AG20443 (cell line): ENCODE measurements at places on chromosomes 16 and 17.

GRCh38 chr16:25260416-25260815 lies 2.8 kb upstream of the ZKSCAN2 start:
- DNase-seq: no peak

GRCh38 chr16:84569382-84569987 lies 48.4 kb downstream of the COTL1 start:
- no peak for DNase-seq

DNA sequence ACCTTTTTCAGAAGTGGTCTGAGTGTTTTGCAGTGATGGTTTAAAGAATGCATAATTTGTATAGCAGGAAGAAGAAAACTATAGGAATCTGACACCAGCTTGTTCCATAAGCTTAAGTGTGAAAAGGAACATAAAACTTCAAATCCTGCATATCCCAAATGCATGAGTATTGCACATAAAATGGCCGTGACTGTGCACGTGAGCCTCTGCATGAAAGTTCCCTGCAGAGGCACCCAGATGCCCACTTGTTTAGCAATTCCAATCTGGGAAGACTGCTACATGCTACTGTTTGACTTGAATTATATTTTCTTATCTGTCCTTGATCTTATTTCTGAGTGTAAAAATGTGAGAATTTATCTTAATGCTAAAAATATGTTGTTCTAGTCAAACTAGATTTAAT lies 21.5 kb downstream of the MARCHF10 start:
- no peak for DNase-seq

DNA sequence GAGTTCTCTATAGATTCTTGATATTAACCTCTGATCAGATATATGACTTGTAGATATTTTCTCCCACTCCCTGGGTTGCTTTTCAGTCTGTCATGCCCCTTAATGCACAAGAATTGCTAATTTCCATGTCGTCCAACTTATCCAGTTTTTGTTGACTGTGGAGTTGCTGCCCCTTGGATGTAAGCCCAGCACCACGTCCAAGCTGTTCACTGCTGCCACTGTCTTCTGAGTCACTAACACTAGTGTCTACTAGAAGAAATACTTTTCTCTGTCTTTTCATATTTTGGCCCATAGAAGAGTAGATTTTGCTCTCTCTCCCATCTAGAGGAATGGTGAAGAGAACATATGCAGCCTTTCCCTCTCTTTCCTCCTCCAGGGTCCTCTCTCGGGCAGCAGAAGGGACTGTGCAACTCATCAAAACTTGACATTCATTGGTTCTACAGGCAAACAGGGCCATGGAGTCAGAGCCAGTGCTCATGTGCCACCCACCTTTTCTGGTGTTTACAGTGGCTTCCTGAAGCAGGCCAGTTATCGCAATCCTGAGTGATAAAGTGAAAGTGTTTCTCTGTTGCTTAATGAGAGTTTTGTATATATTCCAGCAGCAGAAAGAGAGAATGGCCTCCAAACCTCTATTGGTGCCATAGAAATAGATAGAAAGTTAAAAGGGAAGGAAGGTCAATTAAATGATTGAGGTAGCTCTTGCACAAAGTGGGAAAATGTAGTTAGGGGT lies 22.6 kb upstream of the PMP22 start:
- peak; percentile 33 for DNase-seq

DNA sequence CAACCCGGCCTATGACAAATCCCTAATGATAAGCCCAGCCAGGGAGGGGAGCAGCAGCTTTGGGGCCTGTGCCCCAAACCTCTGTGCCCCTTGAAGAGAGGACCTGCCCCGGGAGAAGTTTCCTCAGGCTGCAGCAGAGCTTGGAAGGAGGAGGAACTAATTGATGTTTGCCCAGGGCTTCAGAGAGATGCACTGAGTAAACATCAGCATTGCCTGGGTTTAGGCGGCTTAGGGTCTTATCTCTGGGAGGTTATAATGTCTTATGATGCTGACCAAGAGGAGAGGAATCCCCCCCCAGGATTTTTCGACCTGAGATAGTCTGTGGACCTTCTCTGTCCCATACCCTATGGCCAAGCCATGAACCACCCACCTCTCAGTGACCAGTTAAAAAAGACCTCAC lies 148.7 kb upstream of the SDK2 start:
- no peak for DNase-seq

GRCh38 chr17:60248618-60249289 lies 99.0 kb downstream of the CA4 start:
- DNase-seq: peak; percentile 18

GRCh38 chr17:27647765-27648164 lies 16.8 kb downstream of the LGALS9 start:
- DNase-seq: no peak

GRCh38 chr16:11640987-11641817 lies 27.1 kb upstream of the SNN start:
- peak; percentile 82 for DNase-seq

GRCh38 chr16:27365142-27366089 lies 36.6 kb upstream of the IL21R start:
- DNase-seq: no peak

GRCh38 chr16:68376590-68376989 lies 65.8 kb downstream of the PRMT7 start:
- no peak for DNase-seq
